ENCODE measurements at places on chromosomes 13 and 19. TPM values are rescaled to one million over a fixed set of nuclear protein-coding genes. Genes with fewer than 3 reads are reported as not detected.
A peak's percentile ranks its signal among the peaks of the same experiment; 100 is the strongest.

Gene B3GNT3
- not detected for total RNA-seq

Gene SPRED3
- total RNA-seq, result 5.7 TPM

Gene ZNF100
- total RNA-seq, result 12.4 TPM

DNA sequence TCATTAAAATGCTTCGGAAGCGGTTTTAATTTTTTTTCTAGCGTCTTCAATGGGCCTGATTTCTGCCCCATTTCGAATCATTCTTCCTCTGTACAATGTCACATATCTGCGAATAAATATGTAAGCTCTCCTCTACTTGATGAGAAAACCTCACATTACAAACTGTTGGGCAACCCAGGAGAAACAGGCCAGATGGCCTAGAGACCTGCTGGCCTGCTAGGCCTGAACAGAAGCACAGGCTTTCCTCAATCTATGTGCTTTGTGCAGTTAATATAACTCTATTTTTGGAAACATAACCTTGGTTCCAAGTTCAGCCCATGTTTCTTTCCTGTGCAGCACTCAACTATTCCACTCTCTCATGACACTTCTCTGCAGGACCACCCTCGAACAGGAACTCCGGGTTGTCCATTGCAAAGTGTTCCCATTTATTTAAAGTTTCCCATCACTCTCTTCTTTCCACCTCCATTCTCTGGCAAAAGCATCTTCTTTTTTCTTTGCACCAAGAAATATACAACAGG, 42.0 kb downstream of the DCLK1 start:
- peak; percentile 49 for DNase-seq

- DNase-seq, result no peak
These were observed 391.6 kb downstream of the HS6ST3 start for GRCh38 chr13:96481482-96481881.

DNA sequence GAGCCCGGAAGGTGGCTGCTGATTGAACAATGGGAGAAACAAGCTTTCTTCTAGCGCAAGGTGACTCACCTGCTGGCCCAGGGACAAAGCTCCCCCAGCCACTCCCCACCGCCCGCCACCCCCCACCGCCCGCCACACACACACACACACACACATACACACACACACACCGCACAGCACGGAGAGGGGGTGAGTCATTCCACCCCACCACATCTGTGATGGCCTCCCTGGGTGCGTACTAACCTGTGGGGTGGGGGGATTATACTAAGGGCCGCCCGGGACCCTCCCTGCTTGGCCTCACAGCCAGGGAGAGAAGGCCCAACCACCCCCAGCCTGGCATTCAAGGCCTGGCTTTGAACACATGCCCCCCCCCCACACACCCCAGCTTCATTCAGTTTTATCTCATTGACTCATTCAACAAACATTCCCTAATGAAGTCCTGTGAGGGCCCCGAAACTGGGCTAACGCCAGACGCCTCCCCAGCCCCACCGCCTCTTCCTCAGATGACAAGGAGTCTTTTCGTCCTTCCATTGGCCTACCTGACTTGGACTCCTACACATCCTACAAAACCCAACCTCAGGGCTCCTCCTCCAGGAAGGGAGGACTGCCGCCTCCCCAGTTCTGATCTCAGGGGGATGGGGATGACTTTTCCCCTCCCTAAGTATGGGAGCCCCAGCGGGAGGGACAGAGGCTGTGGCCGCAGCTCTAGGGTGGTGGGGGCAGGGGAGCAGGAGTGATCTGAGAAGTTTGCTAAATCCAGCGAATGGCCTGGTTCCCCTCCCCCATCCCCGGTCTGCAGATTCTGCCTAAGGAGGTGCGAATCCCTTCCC, 5.8 kb upstream of the ONECUT3 start:
- no peak for DNase-seq

GRCh38 chr19:18939922-18940768, 872 bp downstream of the HOMER3 start:
- peak; percentile 55 for DNase-seq
